GM03348 (cell line): ENCODE measurements at places on chromosomes 4 and X.

- no peak for DNase-seq
Measured at GRCh38 chrX:8346892-8347291, 117.7 kb upstream of the VCX3B start.

DNA sequence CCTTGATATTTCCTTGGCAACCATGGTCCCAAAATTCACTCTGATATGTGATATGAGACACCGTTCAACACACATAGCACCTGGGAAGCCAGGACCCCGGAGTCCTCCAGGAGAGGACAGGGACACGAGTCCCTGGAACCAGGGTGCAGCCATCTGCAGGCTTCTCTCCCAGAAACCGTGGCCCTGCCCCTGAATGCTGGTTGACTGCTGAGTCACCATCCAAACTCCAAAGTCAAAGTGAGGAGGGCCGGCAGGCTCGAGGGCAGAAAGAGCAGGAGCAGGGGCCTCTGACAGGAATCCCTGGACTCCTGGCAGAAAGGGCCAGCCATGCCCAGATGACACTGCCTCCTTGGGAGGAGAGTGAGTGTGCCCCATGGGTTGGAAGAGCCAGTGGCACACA, 6.9 kb upstream of the PNMA6A start:
- no peak for DNase-seq

DNA sequence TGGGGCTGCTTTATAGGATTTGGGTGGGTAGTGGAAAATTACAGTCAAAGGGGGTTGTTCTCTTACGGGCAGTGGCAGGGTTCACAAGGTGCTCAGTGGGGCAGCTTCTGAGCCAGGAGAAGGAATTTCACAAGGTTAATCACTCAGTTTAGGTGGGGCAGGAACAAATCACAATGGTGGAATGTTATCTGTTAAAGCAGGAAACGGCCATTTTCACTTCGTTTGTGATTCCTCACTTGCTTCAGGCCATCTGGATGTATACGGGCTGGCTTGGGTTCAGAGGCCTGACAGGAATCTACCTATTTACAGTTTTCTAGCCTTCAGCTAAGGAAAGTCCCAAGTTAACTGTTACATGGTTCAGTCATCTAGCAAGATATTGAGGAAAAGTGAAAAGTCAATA, 1003.5 kb downstream of the STPG2 start:
- DNase-seq = no peak

- DNase-seq = no peak
Measured at GRCh38 chrX:115333446-115333845, 43.9 kb downstream of the LUZP4 start.

- no peak for DNase-seq
Measured at GRCh38 chrX:40005292-40006011, 92.3 kb downstream of the BCOR start.

DNA sequence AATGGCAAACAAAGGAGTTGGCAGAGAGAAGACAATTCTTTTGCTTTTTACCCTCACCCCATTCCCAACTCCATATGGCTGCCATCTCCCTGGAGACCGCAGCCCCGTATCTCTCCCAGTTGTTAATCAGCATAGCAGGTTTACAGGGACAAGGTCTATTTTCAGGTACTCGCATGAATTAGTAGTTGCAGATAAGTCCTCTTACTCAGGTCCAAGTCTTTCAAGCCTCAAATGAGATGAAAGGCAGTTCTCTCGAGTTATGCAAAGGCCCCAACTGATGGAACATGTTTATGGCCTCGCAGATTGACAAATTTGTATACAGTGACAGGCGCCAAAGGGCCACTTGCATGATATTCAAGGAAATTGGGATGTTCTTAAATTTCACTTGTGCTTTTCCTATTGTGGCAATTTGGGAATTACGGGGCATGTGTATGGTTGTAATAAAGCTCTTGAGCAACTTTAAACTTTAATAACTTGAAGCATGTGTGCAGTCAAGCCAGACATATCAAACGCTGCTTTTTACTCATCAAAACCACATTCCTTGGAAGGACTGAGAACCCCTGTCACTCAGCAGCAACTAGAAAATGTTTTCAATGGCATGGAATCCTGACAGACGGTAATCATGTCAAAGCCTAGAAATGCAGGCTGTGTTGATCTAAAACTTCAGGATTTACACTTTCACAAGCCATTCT, 45.1 kb downstream of the KDR start:
- DNase-seq = peak; percentile 53

GRCh38 chr4:150722908-150723362, 141.0 kb downstream of the MAB21L2 start:
- DNase-seq = no peak

GRCh38 chr4:113013751-113014150, 35.7 kb upstream of the ANK2 start:
- DNase-seq = peak; percentile 47

DNA sequence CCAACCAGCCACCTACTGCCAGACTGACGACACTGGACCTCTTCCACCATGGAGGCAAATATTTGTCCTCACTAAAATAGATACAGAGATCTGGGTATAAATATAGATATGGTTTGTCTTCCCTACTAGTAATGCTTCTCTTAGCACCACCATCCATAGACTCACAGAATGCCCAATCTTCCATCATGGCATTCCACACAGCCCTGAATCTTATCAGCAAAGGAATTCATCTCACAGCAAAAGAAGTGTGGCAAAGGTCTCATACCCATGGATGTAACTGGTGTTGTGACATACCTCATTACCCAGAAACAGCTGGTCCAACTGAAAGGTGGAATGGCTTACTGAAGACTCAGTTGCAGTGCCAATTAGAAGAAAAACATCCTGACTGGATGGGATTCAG, 47.2 kb upstream of the HS6ST2 start:
- no peak for DNase-seq

DNA sequence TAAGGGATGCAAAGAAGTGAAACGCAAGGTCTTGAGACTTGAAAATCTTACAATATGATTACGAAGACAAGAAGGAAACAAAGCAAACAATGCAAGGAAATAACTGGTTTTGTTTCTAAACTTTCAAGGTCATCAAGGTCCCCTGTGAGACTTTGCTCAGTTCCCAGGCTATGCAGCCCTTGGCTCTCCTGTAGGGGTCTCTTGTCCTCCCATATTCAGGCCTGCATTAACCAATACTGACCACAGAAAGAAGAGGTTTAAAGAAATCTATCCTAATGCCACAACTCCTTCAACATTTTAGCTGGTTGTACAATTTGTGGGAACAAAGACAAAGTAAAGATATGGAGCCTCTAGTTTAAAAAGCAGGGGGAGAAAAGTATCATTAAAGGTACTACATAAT, 209.2 kb downstream of the LHFPL1 start:
- no peak for DNase-seq

- DNase-seq = no peak
Measured at GRCh38 chrX:68846536-68846935, 17.7 kb downstream of the EFNB1 start.

GRCh38 chr4:139691-140090, 15.4 kb downstream of the ZNF718 start:
- DNase-seq = no peak

DNA sequence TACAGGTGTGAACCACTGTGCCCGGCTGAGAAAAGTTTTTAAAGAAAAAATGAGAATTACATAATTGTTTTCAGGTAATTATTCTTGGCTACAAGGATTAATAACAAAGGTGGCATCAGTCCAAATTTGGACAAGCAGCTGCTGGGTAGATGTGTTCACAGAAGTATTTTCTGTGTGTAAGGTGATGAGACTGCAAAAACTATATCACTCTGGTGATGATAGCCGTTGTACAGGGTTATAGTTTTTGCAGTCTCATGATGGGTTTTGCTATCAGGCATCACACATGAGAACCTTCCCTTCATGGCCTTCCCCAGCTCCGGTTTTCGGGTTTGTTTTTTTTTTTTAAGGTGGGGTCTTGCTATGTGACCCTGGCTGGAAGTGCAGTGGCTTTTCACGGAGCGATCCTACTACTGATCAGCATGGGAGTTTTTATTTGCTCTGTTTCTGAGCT, 5.1 kb upstream of the SLC10A3 start:
- DNase-seq = no peak

DNA sequence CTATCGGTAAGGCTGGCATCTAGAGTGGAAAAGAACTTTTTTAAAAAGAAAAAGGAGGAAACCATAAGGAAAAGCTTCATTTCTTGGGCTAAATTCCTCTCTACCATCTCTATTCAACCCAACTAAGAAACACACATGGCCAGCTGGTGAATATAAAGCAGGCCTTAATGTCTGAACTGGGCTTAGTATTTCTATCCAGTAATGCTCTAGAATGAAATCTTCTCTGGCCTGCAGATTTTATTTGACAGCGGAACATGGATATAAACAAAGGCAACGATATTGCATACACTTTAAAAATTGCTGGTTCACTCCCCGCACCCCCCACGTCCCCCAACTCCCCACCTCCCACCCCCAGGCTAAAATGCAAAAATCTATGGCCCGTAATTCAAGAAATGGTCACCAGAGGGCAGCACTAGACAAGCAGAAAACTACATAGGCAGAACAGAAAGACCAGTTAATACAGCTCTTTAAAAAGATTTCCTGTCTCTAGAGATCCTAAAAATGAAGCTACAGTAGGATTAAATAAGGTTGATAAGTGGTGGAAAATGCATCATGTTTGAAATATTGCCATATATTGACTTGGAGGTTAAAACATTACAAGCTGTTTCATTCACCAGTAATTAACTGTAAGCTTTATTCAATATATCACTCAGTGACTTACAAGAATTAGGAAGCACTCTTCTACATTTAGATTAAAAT, 155.2 kb upstream of the GALNT7 start:
- peak; percentile 70 for DNase-seq

GRCh38 chrX:46573331-46573891, at the start of gene CHST7:
Gene CHST7 (plus strand): TSS chrX:46573765. CDS start chrX:46573932, 167 bp downstream.
- peak; percentile 80 for DNase-seq

DNA sequence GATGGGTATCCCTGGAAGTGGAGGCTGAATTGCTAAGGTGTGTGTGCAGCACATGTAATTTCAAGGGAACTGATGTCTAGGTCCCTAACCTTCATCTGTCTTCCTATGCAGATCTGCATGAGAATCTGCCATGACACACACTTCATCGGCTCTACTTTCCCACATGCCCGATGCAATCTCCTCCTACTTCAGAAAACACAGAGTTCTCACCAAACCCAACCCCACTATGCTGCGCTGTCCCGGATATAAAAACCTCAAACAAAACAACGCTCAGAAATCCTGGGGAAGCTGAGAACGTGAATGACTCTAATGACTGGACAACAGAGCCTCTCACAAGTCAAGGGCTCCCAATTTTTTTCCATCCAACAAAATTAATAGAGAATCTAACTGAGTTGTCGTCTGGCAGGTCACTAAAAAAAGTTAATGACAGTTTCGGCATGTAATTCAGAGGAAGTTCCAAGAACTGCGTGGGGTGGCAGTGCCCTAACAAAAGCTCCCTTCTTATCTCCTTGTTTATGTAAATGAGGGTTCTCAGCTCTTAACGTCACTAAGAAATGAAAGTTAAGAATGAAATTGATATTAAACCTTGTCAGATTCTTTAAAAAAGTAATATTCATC, 39.0 kb downstream of the STX18 start:
- DNase-seq = no peak

- peak; percentile 49 for DNase-seq
Measured at GRCh38 chr4:133154725-133155124, 5.6 kb downstream of the PCDH10 start.

GRCh38 chrX:15816886-15817285, 26.6 kb downstream of the ZRSR2 start:
- DNase-seq = no peak

GRCh38 chr4:71377561-71377960, 38.7 kb downstream of the SLC4A4 start:
- DNase-seq = peak; percentile 55

GRCh38 chr4:113285501-113285900, 236.0 kb downstream of the ANK2 start:
- DNase-seq = no peak

- peak; percentile 51 for DNase-seq
Measured at GRCh38 chr4:185966997-185967775, 101.8 kb upstream of the TLR3 start.

DNA sequence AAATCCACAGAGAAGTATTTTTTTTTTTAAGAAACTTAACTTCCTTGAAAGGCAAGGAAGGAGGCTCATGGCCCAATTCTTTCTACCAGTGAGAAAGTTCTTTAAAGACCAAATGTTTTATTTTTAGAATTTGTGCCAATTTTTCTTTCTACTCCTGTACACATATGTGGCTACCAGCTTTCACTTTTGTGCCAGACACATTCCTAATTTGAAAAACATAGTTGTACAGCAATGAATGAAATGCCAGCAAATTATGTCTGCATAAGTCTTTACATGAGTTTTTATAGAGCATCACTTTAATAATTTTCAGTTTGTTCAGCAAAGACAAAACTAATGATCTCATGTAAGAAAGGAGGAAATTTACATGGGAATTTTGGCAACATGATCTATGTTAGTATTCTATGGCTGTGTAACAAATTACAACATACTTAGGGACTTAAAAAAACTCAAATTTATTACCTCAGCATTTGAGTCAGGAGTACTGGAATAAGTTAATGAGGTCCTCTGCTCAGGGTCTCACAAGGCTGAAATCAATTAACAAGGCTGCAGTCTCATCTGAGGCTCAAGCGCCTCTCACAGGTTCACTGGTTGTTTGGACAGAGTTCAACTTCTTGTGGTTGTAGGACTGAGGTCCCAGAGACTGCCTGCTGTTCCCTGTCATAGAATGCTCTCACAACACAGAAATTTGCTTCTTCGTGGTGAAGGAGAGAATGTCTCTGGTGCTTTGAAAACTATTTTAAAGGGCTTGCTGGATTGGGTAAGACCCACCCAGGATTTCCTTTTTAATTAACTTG, 678.2 kb upstream of the FAM241A start:
- DNase-seq = peak; percentile 2

- DNase-seq = no peak
Measured at GRCh38 chrX:150234126-150234525, 129.0 kb upstream of the MAMLD1 start.

DNA sequence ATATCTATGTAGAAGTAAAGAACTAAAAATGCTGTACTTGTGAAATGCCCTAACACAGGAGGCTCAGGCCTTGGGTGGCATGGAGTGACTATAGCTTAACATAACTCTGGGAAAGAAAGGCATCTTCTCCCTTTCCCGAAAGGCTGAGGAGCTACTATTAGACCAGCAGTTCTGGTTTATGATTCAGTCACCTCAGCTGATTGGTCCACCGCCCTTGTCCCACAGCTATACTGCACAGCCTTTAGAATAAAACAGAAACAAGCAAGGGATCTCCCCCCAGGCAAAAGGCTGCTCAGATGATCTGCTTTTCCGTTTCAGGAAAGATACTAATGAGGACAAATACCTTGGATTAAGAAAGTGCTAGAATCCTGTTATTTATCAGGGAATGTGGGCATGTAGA, 171.3 kb downstream of the SNCA start:
- DNase-seq = no peak
